ENCODE measurements at places on chromosomes 16 and 17. TPM values are rescaled to one million over a fixed set of nuclear protein-coding genes. Genes with fewer than 3 reads are reported as not detected.
A peak's percentile ranks its signal among the peaks of the same experiment; 100 is the strongest.

- DNase-seq: no peak
Measured at GRCh38 chr17:40281663-40282062, 6.0 kb upstream of the CDC6 start.

Gene SLFN11
- 114 TPM for total RNA-seq

GRCh38 chr16:729768-730665 is 3.1 kb downstream of the HAGHL start:
- no peak for DNase-seq

Gene TBX6
- total RNA-seq: not detected

- DNase-seq: no peak
Measured at GRCh38 chr16:84036982-84037425, 5.6 kb downstream of the SLC38A8 start.

DNA sequence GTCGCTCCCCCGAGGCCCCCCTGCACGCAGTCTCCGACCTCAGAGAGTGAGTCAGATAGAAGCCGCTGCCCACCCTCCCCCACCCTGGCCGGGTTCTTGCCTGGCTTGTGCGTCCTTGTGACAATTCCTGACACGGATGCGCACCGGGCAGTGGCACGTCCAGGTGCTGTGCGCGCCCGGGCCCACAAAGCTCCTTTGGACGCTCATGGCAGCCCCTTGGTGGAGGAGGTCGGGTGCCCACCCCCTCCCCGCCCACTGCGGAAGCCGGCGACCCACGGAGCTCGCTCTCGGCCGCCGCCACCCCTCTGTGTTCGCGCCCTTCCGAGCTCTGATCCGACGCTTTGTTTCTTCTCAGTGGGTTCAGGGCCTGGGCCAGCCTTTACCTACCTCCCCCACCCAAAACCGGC is 662 bp upstream of the TUBB3 start:
- DNase-seq: peak; percentile 91

GRCh38 chr17:39617100-39617445 is 9.4 kb upstream of the NEUROD2 start:
- DNase-seq: no peak

Gene GFER
- total RNA-seq: 8.6 TPM

Gene SMTNL2
- not detected for total RNA-seq

GRCh38 chr17:11493936-11494335 is 104.3 kb upstream of the DNAH9 start:
- no peak for DNase-seq

GRCh38 chr16:48963306-48963705 is 318.3 kb downstream of the CBLN1 start:
- peak; percentile 53 for DNase-seq

Gene APOBR
- not detected for total RNA-seq

Measured in IMR-90 (cell line).